ENCODE measurements at places on chromosomes 11 and 22.

DNA sequence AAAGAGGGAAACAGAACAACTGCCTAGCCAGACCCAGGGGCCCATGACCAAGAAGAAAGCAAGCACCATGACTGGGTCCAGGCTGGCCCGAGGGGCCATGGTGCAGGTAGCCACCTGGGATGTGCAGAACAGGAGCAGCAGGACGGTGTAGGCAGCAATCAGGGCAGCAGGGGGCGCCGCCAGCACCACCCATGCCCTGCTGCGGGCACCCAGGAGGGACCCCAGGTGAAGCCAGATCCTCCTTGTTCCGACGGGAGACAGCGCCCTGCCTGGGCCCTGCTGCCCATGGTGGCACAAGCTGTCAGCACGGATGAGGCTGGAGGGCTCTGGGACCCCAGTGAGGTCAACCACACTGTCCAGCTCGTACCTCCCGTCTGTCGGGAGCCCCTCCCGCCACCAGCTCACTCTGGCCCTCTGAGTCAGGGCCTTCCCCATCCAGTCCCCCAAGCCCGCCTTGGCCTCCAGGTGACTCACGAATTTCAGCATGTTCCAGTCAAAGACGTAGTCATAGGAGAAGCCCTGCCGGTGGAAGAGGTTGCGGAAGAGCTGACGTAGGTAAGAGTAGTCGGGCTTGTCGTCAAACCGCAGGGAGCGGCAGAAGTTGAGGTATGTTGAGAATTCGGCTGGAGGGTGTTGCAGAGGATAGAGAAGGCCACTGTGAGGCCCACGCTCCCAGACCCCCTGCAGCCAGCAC lies 18.8 kb downstream of the CSNK1E start:
- no peak for DNase-seq

GRCh38 chr11:57237204-57237681 lies at the start of gene APLNR:
Gene APLNR (minus strand): TSS chr11:57237250. CDS start chr11:57237004, 246 bp downstream.
- no peak for DNase-seq

DNA sequence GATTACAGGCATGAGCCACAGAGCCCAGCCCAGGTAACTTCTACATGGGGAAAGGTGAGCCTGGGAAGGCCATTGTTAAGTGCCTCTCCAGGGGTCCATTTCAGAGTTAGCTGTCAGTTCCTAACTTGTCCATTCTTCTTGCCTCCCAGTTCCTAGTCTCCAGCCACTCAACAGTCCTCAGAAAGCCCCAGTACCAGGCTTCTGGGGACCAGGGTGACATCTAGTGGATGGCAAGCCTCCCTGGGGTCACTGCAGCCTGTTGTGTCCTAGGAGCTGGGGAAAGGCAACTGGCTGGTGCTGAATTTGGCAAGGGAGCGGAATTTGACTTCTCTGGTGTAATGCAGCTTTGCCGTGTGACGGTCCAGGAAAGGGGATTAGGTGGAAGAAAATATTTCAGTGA lies 2.1 kb downstream of the LGALS12 start:
- no peak for DNase-seq

GRCh38 chr11:130908770-130909625 lies 7.3 kb downstream of the SNX19 start:
- DNase-seq = no peak

DNA sequence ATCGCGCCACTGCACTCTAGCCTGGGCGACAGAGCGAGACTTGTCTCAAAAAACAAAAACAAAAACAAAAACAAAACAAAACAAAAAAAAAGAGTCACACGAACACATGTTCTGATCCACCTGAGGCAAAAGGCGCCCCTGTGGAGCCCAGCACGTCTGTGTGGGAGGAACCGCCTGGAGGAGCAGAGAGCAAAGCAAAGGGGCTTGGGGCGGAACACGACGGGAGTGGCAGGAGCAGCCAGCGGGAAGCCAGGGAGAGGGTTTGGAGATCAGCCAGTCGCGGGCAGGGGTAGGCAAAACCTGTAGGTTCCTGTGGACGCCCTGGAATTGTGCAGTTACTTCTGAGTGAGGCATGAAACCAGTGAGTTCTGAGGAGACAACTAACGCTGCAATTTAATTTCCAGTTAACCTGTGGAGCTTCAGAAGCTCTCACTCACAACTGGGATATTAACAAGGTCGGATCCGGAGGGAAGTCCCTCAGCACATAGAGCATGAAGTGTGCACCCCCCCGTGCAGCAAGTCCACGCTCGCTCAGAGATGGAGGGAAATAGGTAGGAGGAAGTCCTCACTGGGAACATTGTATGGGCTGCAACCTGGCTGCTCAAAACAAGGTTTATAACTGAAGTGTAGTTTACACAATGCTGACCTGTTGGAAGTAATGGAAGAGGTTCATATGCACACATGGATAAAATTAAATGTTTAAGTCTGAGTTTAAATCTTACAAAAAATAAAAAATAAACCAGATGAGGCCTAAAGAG lies 13.2 kb upstream of the USP18 start:
- DNase-seq = no peak

- no peak for DNase-seq
Observed at GRCh38 chr11:3129591-3130268, 35.4 kb downstream of the OSBPL5 start.

- DNase-seq = no peak
Observed at GRCh38 chr11:120078397-120078796, 59.5 kb downstream of the TRIM29 start.

- DNase-seq = no peak
Observed at GRCh38 chr11:58609723-58610122, 12.7 kb upstream of the CNTF start.

- DNase-seq = no peak
Observed at GRCh38 chr11:59833602-59834001, 11.7 kb downstream of the CBLIF start.

- DNase-seq = no peak
Observed at GRCh38 chr22:18154821-18155390, 4.9 kb downstream of the USP18 start.

GRCh38 chr22:20567993-20568417 lies 60.6 kb downstream of the MED15 start:
- DNase-seq = no peak

DNA sequence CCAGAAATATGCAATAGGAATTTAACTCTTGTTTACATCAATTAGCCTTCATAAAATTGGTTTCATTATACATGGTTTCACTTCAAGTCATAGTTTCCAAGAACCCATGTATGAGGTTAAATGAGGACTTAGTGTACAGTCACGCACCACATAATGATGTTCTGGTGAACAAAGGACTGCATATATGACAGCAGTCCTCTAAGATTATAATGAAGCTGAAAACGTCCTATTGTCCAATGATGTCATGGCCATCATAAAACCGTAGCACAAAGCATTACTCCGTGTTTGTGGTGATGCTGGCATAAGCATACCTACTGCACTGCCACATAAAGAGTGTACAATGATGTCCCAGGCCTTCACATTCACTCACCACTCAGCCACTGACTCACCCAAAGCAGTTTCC lies 31.1 kb downstream of the SMCO4 start:
- no peak for DNase-seq

All from GM18507 (cell line).